Stimulated activated memory B cell treated with anti-CD40 and anti-IgM and Interleukin-4, amounts not matched to agents 10 μg/mL and 1 μg/mL and 100 μg/mL, for 72 hours (primary cell): ENCODE measurements at places on chromosomes 2 and 18.
A peak's percentile ranks its signal among the peaks of the same experiment; 100 is the strongest.

GRCh38 chr2:120550893-120551446 lies 184.7 kb upstream of the GLI2 start:
- no peak overlapping the region for H3K27ac ChIP-seq
- peaks cover 38% of the 10 kb centered on the region for H3K27me3 ChIP-seq
- H3K4me3 ChIP-seq, result no peak overlapping the region
- peaks cover 7% of the 10 kb centered on the region for H3K4me1 ChIP-seq

GRCh38 chr2:39247512-39248043 lies 3.8 kb upstream of the CDKL4 start:
- no peaks in the 10 kb centered on the region for H3K27me3 ChIP-seq
- H3K27ac ChIP-seq, result no peak overlapping the region

DNA sequence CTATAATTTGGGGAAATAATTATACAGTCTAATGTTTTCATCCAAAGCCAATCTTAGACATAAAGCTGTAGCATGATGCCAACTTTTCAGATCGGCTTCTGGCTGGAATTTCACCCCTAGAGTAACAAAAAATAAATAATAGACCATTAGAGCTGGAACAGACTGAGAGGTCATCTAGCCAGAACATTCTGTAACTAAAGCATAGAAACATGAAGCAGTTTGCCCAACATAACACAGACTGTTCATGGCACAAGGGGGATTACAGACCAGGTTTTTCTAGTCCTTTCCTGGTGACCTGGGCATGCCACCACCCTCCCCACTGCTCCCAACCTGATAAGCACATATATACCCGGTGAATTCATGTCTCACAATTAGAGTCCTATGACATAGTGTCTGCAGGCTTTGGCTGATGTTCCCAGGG lies 116.4 kb upstream of the PPP1CB start:
- no peaks in the 10 kb centered on the region for H3K36me3 ChIP-seq
- H3K4me3 ChIP-seq, result no peak overlapping the region
- H3K27ac ChIP-seq, result no peak overlapping the region
- no peak for ATAC-seq
- peaks cover 13% of the 10 kb centered on the region for H3K4me1 ChIP-seq

GRCh38 chr2:27520316-27520715 lies 23.7 kb downstream of the GCKR start:
- H3K36me3 ChIP-seq, result no peaks in the 10 kb centered on the region
- no peak for ATAC-seq

- no peaks in the 10 kb centered on the region for H3K36me3 ChIP-seq
- no peak overlapping the region for H3K4me3 ChIP-seq
- ATAC-seq, result no peak
- H3K27me3 ChIP-seq, result no peaks in the 10 kb centered on the region
- no peaks in the 10 kb centered on the region for H3K4me1 ChIP-seq
Measured at GRCh38 chr2:175871331-175872004, 130.6 kb downstream of the LNPK start.

DNA sequence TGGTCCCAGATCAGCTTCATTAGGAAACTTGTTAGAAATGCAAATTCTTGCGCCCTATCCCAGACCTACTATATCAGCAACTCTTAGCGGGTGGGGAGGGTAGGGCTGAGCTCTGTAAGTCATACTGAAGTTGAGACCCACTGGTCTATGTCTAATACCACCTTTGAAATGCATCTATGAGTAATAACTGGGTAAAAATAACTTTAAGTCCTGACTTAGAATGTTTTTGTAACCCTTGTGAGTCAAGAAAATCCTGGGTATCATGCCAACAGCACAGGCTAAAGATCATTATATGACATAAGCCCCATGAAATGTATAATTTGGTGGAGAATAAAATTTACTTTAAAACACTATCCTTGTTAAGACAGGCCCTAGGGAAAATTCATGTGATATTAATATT lies 41.4 kb downstream of the PRKD3 start:
- H3K36me3 ChIP-seq, result peaks cover 31% of the 10 kb centered on the region
- no peaks in the 10 kb centered on the region for H3K27me3 ChIP-seq
- no peak for ATAC-seq
- no peak overlapping the region for H3K27ac ChIP-seq
- peaks cover 5% of the 10 kb centered on the region for H3K4me1 ChIP-seq

- no peak for ATAC-seq
- H3K36me3 ChIP-seq, result peaks cover 10% of the 10 kb centered on the region
- no peak overlapping the region for H3K27ac ChIP-seq
- H3K4me1 ChIP-seq, result no peaks in the 10 kb centered on the region
- H3K4me3 ChIP-seq, result no peak overlapping the region
Measured at GRCh38 chr2:54206596-54206995, 49.4 kb downstream of the TSPYL6 start.

- no peak overlapping the region for H3K4me3 ChIP-seq
- H3K27ac ChIP-seq, result peak overlapping the region; percentile 78
- no peaks in the 10 kb centered on the region for H3K27me3 ChIP-seq
Measured at GRCh38 chr2:68379184-68379708, 14.2 kb downstream of the PLEK start.

DNA sequence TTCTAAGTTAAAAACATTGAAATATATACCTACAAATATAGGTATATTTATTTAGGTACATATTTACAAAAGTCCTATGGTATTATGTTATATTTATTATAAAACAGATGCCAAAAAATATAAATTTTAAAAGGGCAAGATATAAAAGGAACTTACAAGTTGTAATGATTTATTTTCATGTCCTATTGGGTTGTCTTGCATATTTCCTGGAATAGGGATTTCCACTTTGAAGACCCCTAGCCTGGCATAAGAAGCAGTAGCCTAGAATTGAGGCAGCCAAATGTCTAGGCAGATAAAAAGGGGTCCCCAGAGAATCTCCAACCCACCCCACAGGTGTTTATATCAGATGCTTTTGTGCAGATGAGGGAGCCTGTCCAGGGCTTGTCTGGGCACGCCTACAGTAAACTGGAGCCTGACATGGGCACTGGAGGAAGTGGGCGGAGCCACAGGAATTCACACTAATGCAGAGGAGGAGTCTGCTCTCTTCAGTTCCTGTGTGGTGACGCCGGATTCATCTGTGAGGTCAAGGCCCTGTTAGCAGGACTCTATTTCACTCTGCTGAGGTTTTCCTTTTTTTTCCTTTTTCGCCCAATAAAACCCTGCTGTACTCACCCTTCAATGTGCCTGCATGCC lies 1088.9 kb upstream of the PIK3C3 start:
- H3K27me3 ChIP-seq, result no peaks in the 10 kb centered on the region
- no peaks in the 10 kb centered on the region for H3K36me3 ChIP-seq
- H3K4me1 ChIP-seq, result no peaks in the 10 kb centered on the region
- ATAC-seq, result no peak
- no peak overlapping the region for H3K4me3 ChIP-seq
- H3K27ac ChIP-seq, result no peak overlapping the region

DNA sequence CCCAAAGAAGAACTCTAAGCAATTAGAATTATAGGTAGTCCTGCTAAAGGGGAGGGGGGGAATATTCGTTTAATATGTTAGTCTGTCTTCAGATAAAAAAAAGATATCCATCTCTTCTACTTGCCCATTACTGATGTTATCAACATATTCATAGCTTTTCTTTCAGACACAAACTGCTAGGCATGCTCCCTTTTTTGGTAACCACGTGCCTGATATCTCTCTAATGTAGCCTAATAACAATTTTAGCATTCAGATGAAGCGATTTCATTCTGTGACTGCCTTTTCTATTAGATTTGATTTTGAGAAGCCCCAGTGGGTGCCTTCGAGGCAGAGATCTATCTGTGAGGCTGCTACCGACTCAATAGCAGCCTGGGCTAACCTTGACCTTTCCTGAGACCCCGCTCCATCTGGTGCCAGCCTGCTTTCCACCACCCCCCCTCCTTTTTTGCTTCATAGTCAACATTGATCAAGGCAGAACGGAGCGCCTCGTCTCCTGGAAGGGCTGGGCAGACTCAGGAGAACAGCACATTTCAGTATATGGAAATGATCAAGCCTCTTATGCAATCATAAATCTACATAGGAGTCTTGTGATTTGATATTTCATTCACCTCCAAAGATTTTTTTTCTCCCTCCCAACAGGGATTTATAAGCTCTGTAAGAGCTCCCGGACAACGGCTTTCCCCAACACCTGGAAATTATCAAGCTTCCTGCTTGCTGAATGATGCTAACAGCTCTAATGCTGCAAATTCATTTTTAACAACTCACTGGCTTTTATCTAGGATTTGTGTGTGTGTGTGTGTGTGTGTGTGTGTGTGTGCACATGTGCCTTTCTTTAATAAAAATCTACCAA lies 14.7 kb upstream of the BCL11A start:
- no peak overlapping the region for H3K4me3 ChIP-seq
- peaks cover 14% of the 10 kb centered on the region for H3K4me1 ChIP-seq
- ATAC-seq, result no peak
- peaks cover 19% of the 10 kb centered on the region for H3K27me3 ChIP-seq

GRCh38 chr2:59804732-59805131 lies 748.7 kb downstream of the BCL11A start:
- no peak overlapping the region for H3K4me3 ChIP-seq
- H3K27ac ChIP-seq, result no peak overlapping the region
- H3K27me3 ChIP-seq, result no peaks in the 10 kb centered on the region
- H3K4me1 ChIP-seq, result no peaks in the 10 kb centered on the region

- no peaks in the 10 kb centered on the region for H3K36me3 ChIP-seq
- no peak overlapping the region for H3K27ac ChIP-seq
- no peaks in the 10 kb centered on the region for H3K27me3 ChIP-seq
- H3K4me3 ChIP-seq, result no peak overlapping the region
- H3K4me1 ChIP-seq, result no peaks in the 10 kb centered on the region
Measured at GRCh38 chr2:122565364-122565763, 809.9 kb downstream of the TSN start.

DNA sequence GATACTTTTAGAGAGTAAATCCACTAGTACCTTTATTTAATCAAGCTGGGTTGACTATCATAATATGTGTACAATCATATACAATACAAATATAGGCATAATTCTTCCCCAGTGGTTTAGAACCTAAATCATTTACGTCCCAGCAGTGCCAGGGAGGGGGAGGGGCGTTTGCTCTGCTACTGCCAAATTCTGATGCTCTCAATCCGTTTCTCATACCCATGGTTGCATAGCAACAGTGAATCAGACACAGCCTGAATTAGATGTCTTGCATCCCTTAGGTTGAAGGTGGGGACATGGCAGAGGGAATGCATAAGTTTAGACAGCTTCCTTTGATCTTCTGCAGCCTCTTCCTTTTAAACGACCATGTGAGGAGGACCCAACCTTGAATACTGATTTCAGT lies 135.4 kb downstream of the ABCA12 start:
- no peak overlapping the region for H3K27ac ChIP-seq
- no peaks in the 10 kb centered on the region for H3K4me1 ChIP-seq
- no peak overlapping the region for H3K4me3 ChIP-seq
- ATAC-seq, result no peak
- H3K36me3 ChIP-seq, result no peaks in the 10 kb centered on the region
- no peaks in the 10 kb centered on the region for H3K27me3 ChIP-seq

- H3K27ac ChIP-seq, result no peak overlapping the region
- no peaks in the 10 kb centered on the region for H3K36me3 ChIP-seq
- H3K27me3 ChIP-seq, result peaks cover 24% of the 10 kb centered on the region
Measured at GRCh38 chr2:111986116-111986900, 68.8 kb upstream of the TMEM87B start.

- H3K36me3 ChIP-seq, result no peaks in the 10 kb centered on the region
- H3K27me3 ChIP-seq, result no peaks in the 10 kb centered on the region
- no peak overlapping the region for H3K27ac ChIP-seq
- no peaks in the 10 kb centered on the region for H3K4me1 ChIP-seq
- H3K4me3 ChIP-seq, result no peak overlapping the region
- ATAC-seq, result no peak
Measured at GRCh38 chr18:68778280-68778886, 19.5 kb upstream of the CCDC102B start.

DNA sequence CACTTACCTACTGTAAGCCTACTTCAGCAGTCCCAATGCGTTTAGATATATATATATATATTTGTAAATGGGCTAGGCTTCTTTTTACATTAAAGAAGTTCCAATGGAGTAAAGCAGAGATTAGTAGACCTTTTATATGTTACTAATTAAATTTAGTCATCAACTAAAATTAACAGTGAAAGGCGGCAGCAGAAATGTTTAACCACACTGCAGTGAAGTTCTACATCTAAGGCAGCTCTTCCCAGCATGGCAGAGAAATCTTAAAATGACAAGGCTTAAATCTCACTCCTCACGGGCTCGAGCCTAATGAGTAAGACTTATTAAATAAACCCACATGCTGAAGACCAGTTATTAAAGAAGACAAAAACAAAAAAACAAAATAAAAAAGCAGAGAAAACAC lies 19.1 kb upstream of the KANSL1L start:
- H3K36me3 ChIP-seq, result no peaks in the 10 kb centered on the region
- peaks cover 10% of the 10 kb centered on the region for H3K27me3 ChIP-seq
- ATAC-seq, result no peak
- no peak overlapping the region for H3K27ac ChIP-seq
- H3K4me1 ChIP-seq, result no peaks in the 10 kb centered on the region

DNA sequence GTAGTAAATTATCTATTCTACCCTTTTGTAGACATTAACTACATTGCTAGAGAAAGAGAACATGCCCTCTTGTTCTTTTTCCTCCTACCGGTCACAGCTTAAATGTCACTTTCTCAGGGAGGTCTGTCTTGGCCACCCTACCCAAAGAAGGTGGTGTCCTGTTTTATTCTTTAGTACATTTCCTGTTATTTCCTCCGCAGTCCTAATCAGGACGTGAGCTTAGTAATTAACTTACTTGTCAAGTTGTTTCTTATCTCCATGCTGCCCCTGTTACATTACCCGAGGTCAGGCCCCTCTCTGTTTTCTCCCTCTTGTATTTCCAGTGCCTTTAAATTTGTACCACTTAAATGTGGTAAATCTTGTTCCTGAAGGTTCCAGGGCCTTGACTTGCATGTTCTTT lies 73.7 kb upstream of the RMDN2 start:
- no peak for ATAC-seq
- no peaks in the 10 kb centered on the region for H3K36me3 ChIP-seq
- H3K27me3 ChIP-seq, result no peaks in the 10 kb centered on the region
- peak overlapping the region; percentile 90 for H3K27ac ChIP-seq
- H3K4me3 ChIP-seq, result peak overlapping the region; percentile 25

DNA sequence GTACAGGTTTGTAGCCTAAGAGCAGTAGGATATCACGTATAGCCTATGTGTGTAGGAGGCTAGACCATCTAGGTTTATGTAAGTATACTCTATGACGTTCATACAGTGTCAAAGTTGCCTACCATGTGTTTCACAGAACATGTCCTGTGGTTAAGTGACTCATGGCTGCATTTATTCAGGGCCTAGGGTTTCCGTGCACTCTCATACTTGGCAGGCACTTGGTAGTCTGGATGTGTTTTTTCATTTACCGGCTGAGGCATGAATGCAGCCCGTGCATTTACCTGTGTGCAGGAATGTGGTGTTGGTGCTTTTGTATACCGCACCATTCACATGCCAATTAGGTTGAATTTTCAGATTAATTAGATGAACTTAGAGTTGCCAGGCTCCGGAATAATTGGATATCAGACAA lies 43.4 kb downstream of the MYL12B start:
- peaks cover 20% of the 10 kb centered on the region for H3K27me3 ChIP-seq
- ATAC-seq, result peak; percentile 88
- H3K4me1 ChIP-seq, result no peaks in the 10 kb centered on the region
- H3K36me3 ChIP-seq, result no peaks in the 10 kb centered on the region

- H3K36me3 ChIP-seq, result peaks cover 20% of the 10 kb centered on the region
- H3K27me3 ChIP-seq, result no peaks in the 10 kb centered on the region
- peak; percentile 25 for ATAC-seq
- peaks cover 50% of the 10 kb centered on the region for H3K4me1 ChIP-seq
Measured at GRCh38 chr18:79396431-79397246, 909 bp downstream of the NFATC1 start.

GRCh38 chr2:216741223-216741593 lies 45.9 kb upstream of the IGFBP5 start:
- H3K36me3 ChIP-seq, result no peaks in the 10 kb centered on the region
- peaks cover 34% of the 10 kb centered on the region for H3K27me3 ChIP-seq
- H3K4me1 ChIP-seq, result no peaks in the 10 kb centered on the region
- no peak overlapping the region for H3K4me3 ChIP-seq
- H3K27ac ChIP-seq, result no peak overlapping the region
